ENCODE measurements at places on chromosomes 3 and 15. TPM values are rescaled to one million over a fixed set of nuclear protein-coding genes. Genes with fewer than 3 reads are reported as not detected.

DNA sequence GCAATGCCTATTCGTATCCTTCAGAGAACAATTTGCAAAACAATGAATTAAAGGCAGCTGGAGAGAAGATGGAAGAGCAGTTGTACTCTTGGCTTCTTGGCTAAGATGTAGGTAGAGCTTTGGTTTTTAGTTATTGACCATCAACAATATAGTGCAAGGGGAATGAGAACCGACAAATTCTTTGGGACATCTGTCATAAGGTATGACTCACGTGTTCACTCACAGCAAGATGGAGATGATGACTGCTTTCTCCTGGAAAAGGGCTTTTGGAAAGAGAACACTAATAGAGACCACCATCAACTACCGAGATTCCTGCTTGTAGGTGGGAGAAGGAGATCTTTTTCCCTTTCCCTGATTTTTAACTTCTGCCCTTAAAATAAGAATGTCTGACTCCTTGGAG lies 234.9 kb downstream of the NTRK3 start:
- no peak for DNase-seq

- peak; percentile 17 for DNase-seq
Measured at GRCh38 chr3:67083277-67083676, 85.2 kb downstream of the KBTBD8 start.

GRCh38 chr3:186380622-186381380 lies 18.8 kb upstream of the DGKG start:
- no peak for DNase-seq

CLSTN2 gene
- not detected for total RNA-seq
